ENCODE measurements at places on chromosomes 6 and 20.

- no peak for DNase-seq
Observed at GRCh38 chr6:144215402-144215931, 65.2 kb downstream of the STX11 start.

GRCh38 chr6:14517516-14518105, 400.0 kb downstream of the CD83 start:
- DNase-seq, result no peak

- no peak for DNase-seq
Observed at GRCh38 chr6:126170978-126171382, 168.9 kb upstream of the CENPW start.

DNA sequence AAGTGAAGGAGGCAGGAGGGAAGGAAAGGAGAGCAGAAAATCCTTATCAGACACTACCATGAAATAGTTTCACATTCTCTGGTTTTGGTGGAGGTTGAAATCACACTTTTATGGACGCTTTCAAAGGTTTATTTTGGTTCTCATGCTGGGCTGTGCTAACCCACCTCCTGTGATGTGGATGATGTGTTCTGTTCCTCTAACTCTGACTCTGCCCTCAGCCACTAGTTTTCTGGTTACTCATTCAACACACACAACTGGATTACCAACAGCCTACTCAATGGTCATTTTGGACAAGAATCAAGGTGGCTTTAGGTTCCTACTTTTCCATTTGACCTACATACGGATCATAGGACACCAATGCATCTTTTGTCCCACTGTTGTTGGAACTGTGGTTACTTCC, 522.1 kb upstream of the BTBD3 start:
- no peak for DNase-seq

GRCh38 chr6:5054245-5054873, 30.8 kb upstream of the PPP1R3G start:
- no peak for DNase-seq
